ENCODE measurements at places on chromosomes 12 and 14. TPM values are rescaled to one million over a fixed set of nuclear protein-coding genes. Genes with fewer than 3 reads are reported as not detected.

Gene CEBPE
- not detected for total RNA-seq

Gene OLR1
- total RNA-seq, result not detected

Gene DENND5B
- total RNA-seq, result 12.1 TPM

Gene KRT85
- not detected for total RNA-seq

Gene OR4L1
- not detected for total RNA-seq
